ENCODE measurements at places on chromosomes 3 and 15.

DNA sequence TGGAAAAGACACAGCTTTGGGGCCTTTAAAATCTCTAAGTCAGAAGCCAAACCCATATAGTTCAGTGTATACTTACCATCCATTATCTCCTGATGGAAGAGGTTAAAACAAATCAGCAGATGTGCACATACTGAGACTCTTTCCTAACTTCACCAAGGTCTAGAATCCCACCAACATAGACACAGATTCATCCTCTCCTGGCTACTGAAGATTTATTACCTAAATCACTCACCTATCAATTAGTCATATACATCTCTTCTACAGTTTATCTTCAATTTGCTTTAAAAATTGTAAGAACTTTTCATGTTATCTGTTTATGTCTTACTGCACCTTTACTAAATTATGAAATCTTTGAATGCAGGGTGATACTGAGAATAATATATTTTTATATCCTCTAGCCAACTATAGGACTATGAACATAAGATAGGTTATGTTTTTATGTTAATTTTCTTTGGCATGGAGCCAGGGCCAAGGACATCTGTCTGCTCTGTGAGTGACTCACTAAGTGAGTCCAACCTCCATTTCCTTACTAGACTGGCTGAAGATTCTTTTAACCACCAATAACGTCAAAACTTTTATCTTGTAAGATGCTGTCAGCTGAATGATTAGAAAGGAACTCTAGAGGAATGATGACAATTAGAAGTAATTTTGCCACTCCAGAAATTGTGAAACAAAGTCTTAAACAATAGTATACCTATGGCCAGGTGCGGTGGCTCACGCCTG is 397.6 kb downstream of the FOXP1 start:
- DNase-seq, result no peak

DNA sequence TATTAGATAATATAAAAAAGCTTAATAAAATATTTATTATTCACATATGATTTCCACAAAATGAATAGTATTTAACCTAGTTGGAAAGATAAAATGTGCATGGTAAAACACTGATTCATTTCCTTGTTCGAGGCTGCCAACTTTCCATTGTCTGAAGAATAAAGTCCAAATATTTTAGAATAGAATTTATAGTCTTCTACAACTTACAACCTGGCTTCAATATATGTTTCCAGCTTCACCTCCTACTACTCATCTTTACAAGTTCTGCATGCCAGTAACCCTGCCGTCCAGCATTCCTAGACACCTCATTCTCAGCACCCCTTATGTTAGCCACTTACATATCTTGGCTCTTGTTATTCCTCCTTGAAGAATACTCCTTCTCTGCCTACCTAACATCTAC is 244.5 kb downstream of the FGF12 start:
- no peak for DNase-seq

- DNase-seq, result no peak
Observed at GRCh38 chr3:23129817-23130216, 73.3 kb upstream of the UBE2E2 start.

DNA sequence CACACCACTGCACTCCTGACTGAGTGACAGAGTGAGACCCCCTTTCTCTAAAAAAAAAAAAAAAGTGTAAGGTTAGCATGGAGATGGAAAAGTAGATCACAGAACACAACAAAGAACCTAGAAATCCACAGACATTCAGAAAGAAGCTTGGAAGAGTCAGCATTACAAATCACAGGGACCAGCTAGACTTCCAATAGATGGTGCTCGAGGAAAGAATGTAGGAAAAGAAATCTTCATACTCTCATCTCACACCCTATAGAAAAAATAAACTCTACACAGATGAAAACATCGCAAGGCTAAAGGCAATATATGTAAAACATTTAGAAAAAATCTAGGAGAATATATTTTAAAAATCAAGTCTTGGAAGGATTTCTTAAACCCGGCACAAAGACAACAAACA is 94.5 kb upstream of the ABHD17C start:
- no peak for DNase-seq

GRCh38 chr3:5006755-5007202 is 27.5 kb downstream of the BHLHE40 start:
- DNase-seq, result peak; percentile 38

DNA sequence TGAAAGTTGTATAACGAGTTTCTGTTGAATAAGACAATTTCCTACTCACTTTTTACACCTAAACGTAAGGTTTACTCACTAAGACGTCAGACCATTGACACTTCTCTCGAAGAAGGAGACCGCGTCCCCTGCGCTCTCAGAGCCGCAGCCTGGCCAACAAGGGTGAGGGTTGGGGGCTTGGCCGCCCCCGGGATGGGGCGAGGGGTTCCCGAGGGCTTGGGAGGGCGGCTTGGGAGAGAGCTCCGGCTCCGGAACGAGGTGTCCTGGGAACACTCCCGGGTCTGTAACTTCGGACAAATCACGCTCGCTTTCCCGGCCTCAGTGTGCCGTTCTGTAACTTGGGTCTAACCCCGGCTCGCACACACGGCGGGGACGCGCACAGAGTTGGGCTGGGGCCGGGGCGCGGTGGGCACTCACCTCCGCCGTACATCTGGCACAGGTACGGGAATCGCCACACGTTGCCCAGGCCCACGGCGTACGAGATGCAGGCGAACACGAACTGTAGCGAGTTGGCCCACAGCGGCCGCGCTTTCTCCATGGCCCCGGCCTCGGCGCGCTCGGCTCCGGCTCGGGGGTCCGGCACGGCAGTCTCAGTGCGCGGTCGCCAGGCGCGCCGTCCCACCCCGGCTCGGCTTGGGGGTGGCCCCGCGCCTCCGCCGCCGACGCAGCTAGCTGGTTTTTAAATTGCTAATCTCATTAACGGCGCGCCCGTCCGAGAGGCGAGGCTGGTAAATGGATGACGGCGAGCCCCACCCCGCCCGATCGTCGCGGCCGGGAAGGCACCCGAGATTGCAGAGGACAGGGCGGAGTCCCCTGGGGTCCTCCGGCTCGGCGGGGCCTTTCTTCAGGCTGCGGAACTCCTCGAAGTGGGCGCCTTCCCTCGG is at the start of gene SLC6A20:
SLC6A20 (minus strand) TSS at position 655 of the 884 bp plus-strand sequence; CDS start at position 538, 117 bp downstream.
- no peak for DNase-seq

DNA sequence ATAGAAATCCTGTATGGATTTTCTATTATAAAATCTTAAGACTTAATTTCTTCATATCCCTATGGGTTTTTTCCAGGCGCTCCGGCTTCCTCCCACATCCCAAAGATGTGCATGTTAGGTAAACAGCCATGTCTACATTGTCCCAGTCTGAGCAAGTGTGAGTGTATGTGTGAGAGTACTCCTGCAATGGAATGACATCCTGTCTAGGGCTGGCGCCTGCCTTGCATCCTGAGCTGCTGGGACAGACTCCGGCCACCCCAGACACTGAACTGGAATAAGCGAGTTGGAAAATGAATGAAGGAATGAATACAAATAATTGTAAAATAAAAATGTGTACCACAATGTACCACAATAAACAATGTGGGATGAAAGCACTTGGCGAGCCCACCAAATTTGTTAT is 69.2 kb downstream of the RFTN1 start:
- no peak for DNase-seq

- no peak for DNase-seq
Observed at GRCh38 chr3:27431116-27431515, 53.1 kb downstream of the SLC4A7 start.

- no peak for DNase-seq
Observed at GRCh38 chr3:77254967-77255831, 215.3 kb downstream of the ROBO2 start.

Measured in activated T-helper 1 cell treated with Interleukin-2 at 50 U/mL for 16 hours (primary cell).